ENCODE measurements at places on chromosomes 16 and 17.

DNA sequence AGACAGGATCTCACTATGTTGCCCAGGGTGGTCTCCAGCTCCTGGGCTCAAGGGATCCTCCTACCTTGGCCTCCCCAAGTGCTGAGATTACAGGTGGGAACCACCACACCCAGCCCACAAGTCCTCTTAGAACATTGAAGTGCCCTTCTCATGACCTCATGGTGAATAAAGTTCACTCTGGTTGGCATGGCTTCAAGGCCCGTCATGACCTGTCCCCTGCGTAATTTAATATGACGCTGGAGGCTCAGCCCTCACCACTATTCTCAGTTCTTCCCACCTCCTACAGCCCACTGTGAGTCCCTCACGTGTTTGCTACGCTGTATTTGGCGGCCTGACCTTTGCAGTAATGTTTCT lies 1.9 kb downstream of the ENDOV start:
- no peak for DNase-seq

DNA sequence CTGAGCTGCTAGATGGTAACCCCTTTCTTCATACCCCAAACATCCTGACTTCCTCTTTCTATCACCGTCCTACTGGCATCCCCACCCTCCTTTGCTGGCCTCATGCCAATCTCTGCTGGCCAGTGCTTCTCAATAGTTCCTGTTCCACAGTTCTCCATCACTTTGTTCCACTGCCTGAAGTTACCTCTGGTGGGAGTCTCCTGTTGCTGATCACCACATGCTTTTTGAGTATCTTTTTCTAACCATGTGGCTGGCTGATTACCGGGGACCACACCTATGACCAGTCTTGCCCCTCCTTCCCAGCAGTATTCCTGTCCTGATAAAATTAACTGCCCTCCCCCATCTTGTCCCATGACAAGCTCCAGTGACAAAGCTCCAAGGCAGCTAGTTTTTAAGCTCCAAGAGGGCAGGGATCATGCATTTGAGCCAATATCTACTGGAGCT lies 380.4 kb upstream of the CCL2 start:
- no peak for DNase-seq

GRCh38 chr17:65228734-65229620 lies 91.8 kb downstream of the RGS9 start:
- no peak for DNase-seq

DNA sequence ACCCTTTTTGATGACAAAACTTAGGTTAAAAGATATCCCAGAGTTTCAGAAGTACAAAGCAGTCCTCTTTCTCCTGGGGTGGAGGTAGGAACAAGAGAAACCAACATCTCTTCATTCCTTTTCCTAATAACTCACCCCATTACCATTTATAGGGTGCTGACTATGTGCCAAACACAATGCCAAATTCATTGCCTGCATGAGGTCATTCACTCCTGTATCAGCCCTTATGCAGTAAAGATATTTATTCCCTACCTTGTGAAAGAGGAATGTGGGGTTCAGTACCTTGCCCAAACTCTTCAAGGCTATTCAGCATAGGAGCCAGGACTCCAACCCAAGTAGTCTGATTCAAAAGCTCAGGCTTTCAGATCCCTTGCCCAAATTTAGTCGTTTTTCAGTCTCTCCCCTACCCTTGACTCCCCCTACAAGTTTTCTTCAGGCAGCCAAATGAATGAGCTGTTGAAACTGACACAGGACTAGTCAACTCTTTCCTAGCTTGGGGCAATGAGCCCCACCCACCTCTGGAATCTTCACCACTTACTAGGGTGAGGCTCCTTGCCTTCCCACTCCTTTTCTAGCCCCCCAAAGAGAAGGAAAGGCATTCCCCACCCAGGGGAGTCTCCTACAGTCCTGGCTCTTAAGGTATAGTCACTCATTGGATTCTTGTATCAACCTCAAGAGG lies 5.9 kb downstream of the KRT14 start:
- DNase-seq = no peak

- DNase-seq = peak; percentile 52
These were observed 674 bp downstream of the ZNF688 start for GRCh38 chr16:30570636-30571444.

- no peak for DNase-seq
These were observed 130.6 kb downstream of the MYO1D start for GRCh38 chr17:32746280-32746679.

- DNase-seq = no peak
These were observed 969.1 kb upstream of the CDH8 start for GRCh38 chr16:63005356-63005755.

GRCh38 chr16:1745900-1746692 lies 25.2 kb downstream of the NME3 start:
- no peak for DNase-seq

DNA sequence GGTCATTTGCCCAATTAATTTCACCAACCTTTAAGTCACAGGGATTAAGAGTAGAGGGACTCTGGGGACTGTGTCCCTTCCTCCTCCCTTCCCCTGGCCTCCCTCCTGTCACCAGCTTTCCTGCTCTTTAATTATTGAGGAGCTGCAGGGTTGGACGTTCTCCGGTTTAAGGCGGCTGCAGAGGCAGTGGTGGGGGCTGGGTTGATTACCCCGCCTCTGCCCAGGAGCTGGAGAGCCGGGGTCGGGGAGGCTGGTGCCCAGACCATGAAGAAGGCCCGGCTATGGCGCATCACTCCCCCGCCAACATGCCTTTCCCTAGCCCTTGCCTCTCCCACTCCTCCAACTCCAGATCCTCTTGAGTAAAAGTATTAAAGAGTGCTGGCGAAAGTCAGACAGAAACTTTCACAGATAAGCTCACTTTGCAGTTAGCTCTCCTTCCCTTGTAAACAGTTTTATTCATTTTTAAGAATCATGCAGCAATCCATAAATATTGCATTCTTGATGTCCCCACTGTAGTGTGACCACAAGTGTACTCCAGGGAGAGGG lies 1.1 kb upstream of the FOXJ1 start:
- no peak for DNase-seq

GRCh38 chr17:5050278-5050677 lies 15.1 kb upstream of the SLC52A1 start:
- no peak for DNase-seq

DNA sequence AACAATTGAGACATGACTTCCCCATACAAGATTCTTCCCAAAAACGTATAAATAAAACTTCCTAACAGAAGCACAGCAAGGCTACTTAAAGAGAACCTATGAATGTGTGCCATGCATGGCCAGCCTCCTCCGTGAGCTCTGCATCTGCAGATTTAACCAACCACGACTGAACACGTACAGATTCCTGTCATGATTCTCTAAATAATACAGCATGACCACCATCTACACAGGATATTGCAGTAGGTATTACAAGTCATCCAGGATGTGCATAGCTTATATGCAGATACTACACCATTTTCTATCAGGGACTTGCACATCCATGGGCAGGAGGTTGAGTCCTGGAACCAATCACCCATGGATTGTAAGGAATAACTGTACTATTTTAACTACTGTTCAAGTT lies 1.4 kb upstream of the QRICH2 start:
- DNase-seq = no peak

Measured in dorsolateral prefrontal cortex (tissue), 122 donors.